Ureter (tissue), 1 donor: ENCODE measurements at places on chromosomes 2 and 18. TPM values are rescaled to one million over a fixed set of nuclear protein-coding genes. Genes with fewer than 3 reads are reported as not detected.

- no peak for DNase-seq
Observed at GRCh38 chr18:80249217-80250093, 2.1 kb upstream of the PARD6G start.

The MGAT4A gene
- total RNA-seq: 63.8 TPM

The SPC25 gene
- 0.47 TPM for total RNA-seq

The DAPL1 gene
- 13.0 TPM for total RNA-seq

GRCh38 chr2:239564587-239564986 lies 163.8 kb upstream of the HDAC4 start:
- no peak for DNase-seq

DNA sequence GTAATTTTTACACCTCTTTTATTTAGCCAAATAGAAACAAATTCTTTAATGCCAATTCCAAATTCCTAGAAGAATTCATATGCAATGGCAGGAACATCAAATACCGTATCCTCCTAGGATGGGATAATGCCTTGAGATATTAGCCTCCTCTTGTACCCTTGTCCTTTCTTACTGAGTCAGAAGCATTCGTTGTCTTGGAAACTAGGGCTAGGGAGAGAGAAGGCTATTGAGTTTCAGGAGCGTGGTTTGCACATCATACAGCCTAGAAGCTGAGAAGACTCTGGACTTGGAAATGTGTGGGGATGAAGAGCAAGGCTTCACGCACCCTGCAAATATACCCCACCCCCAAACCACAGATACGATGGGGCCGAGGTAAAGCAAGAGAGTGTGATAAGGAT lies 300.7 kb downstream of the SP3 start:
- DNase-seq: no peak

The RNU2-63P gene
- not detected for total RNA-seq

The HOXD12 gene
- total RNA-seq: not detected

DNA sequence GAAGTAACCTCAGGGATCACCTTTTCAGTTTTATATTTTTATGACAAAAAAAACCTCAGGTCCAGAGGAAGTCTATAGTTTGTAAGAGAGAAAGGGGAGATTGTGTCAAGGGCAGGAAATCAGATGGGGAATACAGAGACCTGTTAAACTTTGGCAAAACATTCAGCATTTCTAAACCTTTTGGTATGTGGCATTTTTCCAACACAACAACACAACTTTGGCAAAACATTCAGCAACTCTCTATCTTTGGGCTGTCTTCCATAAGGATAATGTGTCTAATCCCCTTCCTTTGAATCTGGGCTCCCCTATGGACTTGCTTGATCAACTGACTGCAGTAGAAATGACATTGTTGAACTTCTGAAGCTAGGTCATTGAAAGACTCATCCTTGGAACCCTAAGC lies 220.6 kb upstream of the CCDC68 start:
- DNase-seq: no peak

GRCh38 chr2:85748985-85749875 lies 4.6 kb upstream of the ATOH8 start:
- no peak for DNase-seq

The MIB1 gene
- total RNA-seq: 45.3 TPM

- no peak for DNase-seq
Observed at GRCh38 chr2:128395196-128395595, 76.5 kb upstream of the HS6ST1 start.

GRCh38 chr2:119487434-119488244 lies 36.6 kb downstream of the SCTR start:
- no peak for DNase-seq

The TGIF1 gene
- total RNA-seq: 64.0 TPM

GRCh38 chr18:77590943-77591515 lies 341.4 kb downstream of the GALR1 start:
- DNase-seq: no peak

The HOXD4 gene
- total RNA-seq: 22.4 TPM

- no peak for DNase-seq
Observed at GRCh38 chr2:141633132-141633531, 497.7 kb downstream of the LRP1B start.

DNA sequence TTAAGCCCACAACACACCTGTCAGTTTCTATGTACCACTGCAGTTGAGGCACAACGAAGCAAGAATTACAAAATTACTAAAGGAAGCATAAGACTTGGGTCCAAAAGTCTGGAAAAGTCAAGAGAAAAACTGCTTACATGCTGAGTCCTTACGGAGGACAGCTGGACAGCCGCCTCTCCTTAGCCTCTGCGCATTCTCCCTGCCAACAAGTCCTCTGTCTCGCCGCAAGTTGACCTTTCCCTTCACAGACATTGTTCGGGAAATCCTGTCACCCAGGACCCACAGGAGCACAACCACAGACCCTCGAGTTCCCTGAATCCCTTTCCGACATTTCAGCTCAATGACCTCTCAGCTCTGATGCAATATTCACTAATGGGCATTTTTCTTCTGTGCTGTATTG lies 525.4 kb upstream of the SALL3 start:
- no peak for DNase-seq

The NEMP2 gene
- 8.2 TPM for total RNA-seq

DNA sequence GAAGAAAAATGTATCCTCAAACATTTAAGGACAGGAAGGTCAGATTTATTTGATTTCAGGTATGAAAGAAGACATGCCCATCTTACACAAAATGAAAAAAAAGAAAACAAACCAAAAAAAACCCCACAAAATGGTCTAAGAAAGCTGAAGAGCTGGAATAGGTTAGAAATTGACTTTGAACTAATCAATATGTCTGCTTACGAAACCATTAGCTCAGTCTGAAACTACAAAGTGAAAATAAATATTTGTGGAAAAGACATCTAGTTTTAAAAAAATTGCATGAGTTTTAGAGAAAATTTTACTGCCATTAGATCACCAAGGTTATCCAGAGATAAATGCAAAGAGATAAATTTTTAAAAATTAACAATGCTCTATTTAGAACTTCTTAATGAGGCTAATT lies 125.3 kb downstream of the TMEFF2 start:
- no peak for DNase-seq

The LAMA1 gene
- total RNA-seq: 2.7 TPM

DNA sequence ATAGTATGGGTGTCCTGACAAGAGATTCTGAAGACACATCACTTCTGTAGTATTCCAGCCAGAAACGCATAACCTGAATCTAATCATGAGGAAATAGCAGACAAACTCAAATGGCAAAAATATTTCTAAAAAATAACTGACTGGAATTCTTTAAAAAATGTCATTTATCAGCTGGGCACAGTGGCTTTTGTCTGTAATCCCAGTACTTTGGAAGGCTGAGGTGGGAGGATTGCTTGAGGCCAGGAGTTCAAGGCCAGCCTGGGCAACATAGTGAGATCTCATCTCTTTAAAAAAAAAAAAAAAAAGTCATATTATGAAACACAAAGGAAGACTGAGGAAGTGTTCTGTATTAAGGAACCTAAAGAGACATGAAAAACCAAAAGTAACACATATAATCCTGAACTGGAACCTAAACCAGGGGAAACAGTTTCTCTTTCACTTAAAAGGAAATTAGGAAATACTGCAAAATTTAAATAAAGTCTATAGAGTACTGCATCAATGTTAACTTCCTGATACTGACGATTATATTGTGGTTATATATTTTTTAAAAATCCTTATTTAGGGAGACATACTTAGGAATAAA lies 29.9 kb downstream of the SESTD1 start:
- DNase-seq: no peak

DNA sequence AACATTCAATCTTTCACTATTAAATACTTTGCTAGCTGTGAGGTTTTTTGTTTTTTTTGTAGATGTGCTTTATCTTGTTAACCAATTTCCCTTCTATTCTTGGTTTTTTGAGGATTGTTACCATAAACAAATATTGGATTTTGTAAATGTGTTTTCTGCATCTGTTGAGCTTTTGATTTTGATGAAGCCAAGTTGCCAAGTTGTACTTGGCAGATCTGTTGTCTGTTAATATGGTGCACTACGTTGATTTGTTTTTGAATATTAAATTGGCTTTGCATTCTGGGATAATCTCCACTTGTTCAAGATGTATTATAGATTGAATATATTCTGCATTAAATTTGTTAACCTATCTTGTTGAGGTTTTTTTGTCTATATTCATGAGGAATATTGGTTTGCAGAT lies 114.6 kb downstream of the VWA3B start:
- DNase-seq: no peak

DNA sequence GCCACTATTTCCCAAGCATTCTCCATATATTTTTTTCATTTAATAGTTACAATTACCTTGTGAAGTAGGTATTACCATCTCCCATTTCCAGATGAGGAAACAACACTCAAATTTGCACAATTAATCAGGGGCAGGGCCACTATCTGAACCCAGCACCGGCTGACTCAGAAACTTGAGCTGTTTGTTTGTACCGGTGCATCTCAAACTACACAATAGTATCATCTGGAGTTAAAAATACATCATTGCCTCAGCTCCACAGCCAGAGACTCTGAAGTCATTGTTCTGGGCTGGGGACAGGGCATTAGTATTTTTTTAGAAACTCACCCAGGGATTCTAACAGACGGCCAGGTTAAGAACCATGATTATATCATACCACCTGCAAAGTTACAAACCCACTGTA lies 55.9 kb downstream of the CDCA7 start:
- DNase-seq: no peak

DNA sequence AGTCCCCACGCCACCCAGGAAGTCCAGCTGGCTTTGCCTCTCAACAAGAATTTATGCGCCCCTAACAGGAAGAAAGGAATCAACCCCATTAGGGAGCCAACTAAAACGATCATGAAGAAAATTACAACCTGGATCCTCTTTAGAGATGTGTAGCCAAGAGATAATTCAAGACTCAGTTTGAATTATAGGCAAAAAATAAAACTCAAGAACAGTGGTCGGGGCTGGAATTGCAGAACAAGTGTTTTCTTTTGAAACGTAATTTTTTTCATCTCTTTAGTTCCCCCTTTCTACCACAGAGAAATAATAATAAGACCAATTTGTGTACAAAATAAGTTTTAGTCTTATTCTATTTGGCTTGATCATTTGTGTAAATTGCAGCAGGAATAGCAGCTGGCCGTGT lies 22.4 kb downstream of the PDCD1 start:
- DNase-seq: no peak
